ENCODE measurements at places on chromosomes 7 and 10.
A peak's percentile ranks its signal among the peaks of the same experiment; 100 is the strongest.

DNA sequence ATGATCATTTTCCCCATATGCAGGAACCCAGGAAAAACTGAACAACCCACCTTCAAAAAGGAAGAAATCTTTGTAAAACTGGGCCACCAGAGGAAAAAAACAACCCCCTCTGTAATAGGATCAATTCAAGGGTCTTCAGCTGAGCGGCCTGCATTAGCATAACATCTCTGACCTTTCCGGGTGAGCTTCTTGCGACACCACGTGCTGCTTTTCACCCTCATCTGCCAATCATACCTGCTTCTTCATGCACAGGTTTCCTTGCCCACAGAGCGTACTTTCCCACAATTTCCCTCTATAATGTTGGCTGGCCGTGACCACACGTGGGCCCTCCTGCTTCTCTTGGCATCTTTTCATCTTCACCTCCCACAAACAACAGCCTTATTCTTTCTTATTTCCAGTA, 284.3 kb upstream of the NEBL start:
- no peak for DNase-seq

DNA sequence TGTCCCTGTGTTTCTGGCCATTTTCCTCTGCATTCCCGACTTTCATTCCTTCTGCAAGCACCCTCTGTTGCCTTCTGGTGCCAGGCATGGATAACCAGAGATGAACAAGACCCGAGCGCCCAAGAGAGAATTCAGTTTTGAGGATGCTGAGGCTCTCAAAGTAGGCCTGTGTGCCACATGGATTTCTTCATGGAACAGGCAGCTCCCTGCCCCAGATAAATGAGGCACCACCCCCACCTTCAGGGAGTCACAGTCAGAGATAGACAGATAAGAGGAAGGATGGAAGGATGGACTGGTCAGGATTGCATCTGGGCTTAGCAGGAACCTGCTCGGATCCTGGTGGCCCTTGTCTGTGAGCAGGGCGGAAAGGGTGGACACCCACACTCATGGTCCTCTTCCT, 49.4 kb downstream of the ADCYAP1R1 start:
- no peak for DNase-seq

GRCh38 chr10:133346413-133346812, 760 bp upstream of the PRAP1 start:
- no peak for DNase-seq

DNA sequence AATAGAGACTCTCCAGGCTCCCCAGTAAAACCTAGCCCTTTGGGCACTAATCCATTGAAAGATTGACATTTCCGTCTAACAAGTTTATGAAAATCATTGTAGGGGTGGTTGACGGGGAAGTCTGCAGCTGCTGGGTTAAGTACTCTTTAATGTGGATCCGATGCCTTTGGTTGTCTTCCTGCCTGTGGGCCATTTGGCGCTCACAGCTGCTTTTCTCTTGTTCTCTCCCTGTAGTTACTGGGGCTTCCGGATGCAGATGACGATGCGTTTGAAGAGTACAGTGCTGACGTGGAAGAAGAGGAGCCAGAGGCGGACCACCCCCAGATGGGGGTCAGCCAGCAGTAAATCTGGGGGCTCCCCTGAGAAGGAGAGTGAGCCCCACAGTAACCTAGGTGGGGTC, 22.4 kb downstream of the MTURN start:
- DNase-seq: peak; percentile 37
